Nephron progenitor cell (in vitro differentiated cells): ENCODE measurements at places on chromosomes 1 and 21.

- DNase-seq: no peak
These were observed 12.4 kb downstream of the SLC19A2 start for GRCh38 chr1:169473347-169473746.

DNA sequence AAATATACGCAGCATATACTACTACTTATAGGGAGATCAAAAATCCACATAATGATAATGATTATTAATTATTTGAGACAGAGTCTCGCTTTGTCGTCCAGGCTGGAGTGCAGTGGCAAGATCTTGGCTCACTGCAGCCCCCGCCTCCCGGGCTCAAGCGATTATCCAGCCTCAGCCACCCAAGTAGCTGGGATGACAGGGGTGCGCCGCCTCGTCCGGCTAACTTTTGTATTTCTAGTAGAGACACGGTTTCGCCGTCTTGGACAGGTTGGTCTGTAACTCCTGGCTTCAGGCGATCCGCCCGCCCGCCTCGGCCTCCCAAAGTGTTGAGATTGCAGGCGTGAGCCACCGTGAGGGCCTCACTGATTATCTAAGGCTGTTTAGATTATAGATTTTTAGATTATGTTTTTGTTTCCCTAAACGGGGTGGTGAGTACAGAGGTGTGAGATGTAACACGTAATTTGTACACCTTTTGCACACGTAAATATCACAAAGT is 548 bp upstream of the SLC25A33 start:
- DNase-seq: peak; percentile 18

DNA sequence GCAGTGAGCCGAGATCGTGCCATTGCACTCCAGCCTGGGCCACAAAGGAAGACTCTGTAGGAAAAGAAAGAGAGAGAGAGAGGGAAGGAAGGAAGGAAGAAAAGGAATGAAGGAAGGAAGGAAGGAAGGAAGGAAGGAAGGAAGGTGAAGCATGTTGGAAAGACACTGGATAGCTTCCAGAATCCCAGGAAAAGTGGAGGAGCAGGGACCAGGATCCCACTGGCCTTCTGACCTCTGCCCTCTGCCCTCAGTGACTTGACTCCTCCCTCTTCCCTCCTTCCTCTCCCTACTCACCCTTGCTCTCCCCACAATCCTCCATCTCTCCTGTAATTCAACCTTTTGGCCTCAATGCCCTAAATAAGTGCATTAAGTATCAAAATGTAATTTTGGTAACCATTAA is 4.1 kb upstream of the UTS2 start:
- no peak for DNase-seq

DNA sequence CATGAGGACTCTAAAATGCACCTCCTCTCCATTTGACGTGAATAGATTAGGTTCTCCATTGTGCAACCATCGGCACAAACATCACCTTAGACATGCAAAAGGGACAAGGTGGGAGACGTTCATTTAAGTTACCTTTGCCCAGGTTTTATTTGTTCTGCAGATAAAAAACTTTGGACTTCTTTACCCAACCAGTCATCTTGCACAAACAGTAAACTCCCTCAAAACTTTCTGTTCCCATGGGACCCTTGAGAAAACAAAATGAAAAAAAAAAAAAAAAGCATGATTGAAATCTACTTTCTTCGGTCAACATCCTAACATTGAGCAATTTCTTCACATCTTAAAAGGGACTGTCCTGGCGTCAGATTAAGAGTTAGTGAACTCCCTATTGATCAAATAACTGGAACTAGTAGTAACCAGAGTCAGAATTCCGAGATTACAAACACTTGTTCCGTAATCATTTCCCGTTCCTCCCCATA is 31.4 kb upstream of the PROX1 start:
- DNase-seq: no peak

DNA sequence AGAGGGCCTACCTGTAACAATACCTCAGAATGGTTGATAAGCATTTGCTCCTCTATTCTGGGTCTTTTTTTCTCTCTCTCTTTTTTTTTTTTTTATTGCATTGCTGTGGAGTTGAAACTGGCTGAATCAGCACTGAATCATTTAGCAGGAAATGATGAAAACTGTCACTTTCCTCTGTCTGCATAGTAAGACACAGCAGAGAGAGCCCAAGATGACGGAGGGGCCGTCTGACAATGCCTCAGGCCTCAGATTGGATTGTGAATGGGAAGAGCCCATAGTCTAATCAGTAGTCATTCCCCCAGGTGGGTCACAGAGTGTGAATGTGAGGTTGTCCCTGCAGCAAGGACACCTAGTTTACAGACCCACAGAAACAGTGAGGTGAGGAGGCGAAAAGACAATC is 193.2 kb upstream of the PLXNA2 start:
- no peak for DNase-seq

GRCh38 chr1:226157761-226158316 is 28.7 kb downstream of the ACBD3 start:
- no peak for DNase-seq
